HL-60 (cell line): ENCODE measurements at places on chromosomes 7 and 10.
A peak's percentile ranks its signal among the peaks of the same experiment; 100 is the strongest.

- no peak for DNase-seq
These were observed 94.5 kb downstream of the COL26A1 start for GRCh38 chr7:101457001-101457750.

GRCh38 chr10:126049759-126050700 is 153.7 kb downstream of the FANK1 start:
- no peak for DNase-seq

DNA sequence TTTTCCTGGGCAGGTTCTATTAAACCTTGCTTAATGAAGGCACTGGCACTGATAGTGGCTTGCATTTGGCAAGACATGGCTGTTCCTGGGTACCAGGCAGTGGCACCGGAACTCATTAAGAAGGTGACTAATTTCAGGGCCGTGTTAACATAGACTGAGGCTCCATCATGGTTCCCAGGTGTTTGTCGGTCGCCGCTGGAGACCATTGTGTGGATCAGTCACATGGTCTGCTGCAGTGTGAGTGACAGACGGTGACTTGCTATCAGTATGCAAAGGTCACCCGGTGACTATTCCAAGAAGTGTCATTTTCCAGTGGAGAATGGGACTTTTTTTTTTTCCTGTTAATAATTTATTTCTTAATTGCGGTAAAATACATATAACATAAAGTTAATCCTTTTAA is 106.3 kb downstream of the INSYN2A start:
- no peak for DNase-seq

DNA sequence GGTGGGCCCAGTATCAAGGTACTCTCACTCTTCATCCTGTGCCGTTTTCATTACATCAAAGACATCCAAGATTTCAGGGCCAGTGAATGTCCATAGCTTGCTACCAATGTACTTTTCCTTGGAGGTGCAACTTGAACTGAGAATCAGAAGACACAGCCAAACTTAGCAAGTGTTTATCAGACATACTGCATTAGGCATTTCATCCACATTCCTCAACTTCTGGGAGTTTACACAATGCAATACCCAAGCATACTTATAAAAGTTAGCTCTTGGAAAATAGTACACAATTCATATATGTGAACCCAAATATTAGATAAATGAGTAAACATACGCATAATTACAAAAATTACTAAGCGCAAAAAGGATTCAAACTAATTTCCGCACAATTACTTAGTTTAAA is 216.3 kb upstream of the RHOBTB1 start:
- DNase-seq: no peak

- peak; percentile 54 for DNase-seq
These were observed 3.8 kb upstream of the ANTXRL start for GRCh38 chr10:46282842-46283574.

DNA sequence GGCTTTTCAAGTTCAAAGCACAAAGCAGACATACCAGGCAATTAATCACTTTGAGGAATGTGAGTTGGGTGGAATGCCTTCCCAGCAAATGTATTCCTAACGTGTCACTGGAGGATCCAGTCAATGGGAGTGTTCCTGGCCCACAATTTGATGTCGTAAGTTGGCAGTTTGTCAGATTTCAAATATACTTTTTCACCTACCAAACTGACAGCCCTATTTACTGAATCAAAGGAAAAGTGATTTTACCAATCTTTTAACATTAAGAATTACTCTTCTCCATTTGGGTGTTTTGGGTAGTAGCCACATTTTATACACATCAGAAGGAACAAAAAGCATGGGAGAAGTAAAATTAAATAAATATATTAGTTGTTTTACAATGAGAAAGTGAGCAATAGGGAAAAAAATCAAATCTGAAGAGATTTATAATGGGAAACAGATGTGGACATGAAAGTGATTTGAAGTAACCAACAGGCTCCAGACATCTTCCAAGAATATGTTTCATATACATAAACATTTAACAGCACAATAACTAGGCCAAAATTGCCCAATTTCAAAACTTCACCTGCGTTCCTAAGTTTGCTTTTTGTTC is 222.9 kb downstream of the MTERF1 start:
- no peak for DNase-seq

DNA sequence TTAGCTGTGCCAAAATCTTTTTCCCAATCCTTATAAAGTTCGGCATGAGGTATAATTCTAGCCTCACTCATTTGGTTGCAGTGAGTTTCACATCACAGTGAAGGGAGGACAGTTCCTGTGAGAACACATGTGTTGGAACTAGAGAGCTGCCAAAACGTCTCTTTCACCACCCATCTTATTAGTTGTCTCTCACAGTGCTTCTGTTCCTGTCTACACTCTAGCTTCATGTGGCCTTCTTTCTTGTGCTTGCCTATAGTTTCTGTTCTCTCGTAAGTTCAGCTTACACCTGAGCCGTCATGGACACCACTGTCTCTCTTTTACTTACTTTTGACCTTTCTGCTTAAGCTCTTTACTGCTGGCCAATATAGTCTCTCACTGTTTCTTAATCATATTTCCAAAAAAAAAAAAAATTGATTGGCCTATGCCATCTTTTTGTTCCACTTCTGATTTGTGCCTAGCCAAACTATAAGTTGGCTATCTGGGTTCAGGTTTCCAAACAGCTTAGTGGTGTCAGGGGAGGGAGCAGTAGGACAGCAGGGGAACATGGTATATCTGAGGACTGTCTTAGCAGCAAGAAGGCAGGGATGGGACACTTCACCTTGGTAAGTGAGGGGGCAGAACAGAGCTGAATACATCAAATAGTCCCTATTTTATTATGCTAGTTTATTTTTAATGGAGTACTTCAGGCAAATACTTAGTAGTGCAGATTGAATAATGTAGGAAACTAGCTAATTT is 38.0 kb downstream of the ZNRF2 start:
- DNase-seq: peak; percentile 14

DNA sequence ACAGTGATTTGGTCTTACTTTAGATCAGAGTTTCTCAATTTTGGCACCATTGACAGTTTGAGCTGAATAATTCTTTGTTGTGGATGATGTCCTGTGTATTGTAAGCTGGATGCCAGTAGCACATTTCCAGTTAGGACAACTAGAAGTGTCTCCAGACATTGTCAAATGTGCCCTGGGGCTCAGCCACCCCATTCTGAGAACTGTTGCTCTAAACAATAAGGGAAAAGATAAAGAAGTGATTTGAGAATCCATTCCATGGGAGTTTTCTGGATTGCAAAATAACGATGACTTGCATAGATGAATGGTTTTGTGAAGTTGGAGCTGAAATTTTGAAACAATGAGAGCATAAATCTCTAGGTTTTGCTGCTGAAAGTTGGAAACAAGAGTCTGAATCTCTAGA is 44.6 kb downstream of the NUP205 start:
- no peak for DNase-seq

DNA sequence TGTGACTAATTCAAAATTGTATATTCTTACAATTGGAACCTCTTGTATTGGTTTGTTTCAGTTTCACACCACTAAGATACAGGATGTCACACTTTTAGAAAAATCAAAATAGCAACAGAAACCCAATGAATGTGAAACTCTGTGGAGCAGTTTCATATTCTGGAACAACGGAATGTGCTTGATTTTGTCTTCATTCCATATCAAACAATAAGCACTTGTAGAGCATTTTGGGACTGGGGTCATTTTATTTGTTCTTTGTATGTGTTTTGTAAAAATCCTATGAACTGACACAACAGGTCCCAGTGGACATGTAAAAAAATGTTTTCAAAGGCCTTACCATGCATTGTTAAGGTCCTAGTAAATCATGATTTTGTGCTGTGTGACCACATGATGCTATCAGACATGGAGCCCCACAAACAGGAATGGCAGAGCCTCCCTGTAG is 123.1 kb downstream of the DKK1 start:
- DNase-seq: no peak

DNA sequence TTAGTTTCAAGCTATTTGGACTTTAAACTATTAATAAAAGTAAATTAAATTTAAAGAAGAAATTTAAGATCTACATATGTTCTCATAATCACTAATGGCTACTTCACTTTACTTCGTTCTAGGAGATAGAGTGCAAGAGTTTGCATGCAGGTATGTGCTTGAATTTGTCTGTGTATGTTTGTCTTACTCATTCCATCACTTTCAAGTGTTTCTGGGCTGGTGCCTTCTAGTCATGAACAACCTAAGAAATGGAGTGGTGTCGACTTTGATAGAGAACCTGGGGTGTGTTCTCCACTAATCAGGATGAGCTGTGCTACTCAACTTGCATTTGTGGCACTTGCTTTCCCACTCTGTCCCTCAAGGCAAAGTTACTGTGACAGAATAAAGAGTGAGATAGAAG is 169.9 kb downstream of the KCND2 start:
- DNase-seq: no peak

- DNase-seq: no peak
These were observed 6.8 kb upstream of the SEMA4G start for GRCh38 chr10:100962351-100963080.

GRCh38 chr10:70437721-70438120 is 3.8 kb downstream of the NODAL start:
- DNase-seq: no peak
